ENCODE measurements at places on chromosomes 11 and 22. TPM values are rescaled to one million over a fixed set of nuclear protein-coding genes. Genes with fewer than 3 reads are reported as not detected.

- H3K4me1 ChIP-seq: no peaks in the 10 kb centered on the region
- H3K4me3 ChIP-seq: no peak overlapping the region
- H3K27ac ChIP-seq: 0 out of 2 replicates have a peak overlapping the region, but pooled peaks have one; percentile 2
- no peaks in the 10 kb centered on the region for H3K36me3 ChIP-seq
These were observed 44.9 kb downstream of the PLEKHA7 start for GRCh38 chr11:16969010-16969999.

GRCh38 chr22:29987137-29987536 lies 93.1 kb upstream of the HORMAD2 start:
- H3K27me3 ChIP-seq: no peaks in the 10 kb centered on the region
- no peak overlapping the region for H3K4me3 ChIP-seq
- H3K36me3 ChIP-seq: no peaks in the 10 kb centered on the region
- DNase-seq: no peak

DNA sequence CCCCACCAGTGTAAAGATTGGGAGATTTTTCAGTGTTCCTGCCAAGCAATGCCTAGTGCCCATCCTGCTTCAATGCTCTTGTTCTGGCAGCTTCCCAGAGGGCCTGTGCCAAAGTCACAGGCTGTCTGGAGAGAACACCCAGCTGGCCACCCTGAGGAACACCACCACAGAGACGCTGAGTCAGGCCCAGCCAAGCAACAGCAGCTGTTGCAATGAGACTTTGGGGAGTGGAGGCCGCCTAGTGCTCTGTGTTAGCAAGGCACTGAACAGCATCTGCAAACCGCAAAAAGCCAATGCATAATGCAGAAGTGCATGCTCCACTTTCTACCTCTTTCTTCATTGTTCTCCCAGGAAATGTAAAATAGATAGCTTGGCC lies 168.1 kb downstream of the NXPE2 start:
- no peak overlapping the region for H3K4me3 ChIP-seq
- no peak overlapping the region for H3K27ac ChIP-seq

- peaks cover 44% of the 10 kb centered on the region for H3K36me3 ChIP-seq
- H3K4me3 ChIP-seq: no peak overlapping the region
- no peaks in the 10 kb centered on the region for H3K4me1 ChIP-seq
These were observed 12.7 kb downstream of the SDHAF2 start for GRCh38 chr11:61442616-61443015.

DNA sequence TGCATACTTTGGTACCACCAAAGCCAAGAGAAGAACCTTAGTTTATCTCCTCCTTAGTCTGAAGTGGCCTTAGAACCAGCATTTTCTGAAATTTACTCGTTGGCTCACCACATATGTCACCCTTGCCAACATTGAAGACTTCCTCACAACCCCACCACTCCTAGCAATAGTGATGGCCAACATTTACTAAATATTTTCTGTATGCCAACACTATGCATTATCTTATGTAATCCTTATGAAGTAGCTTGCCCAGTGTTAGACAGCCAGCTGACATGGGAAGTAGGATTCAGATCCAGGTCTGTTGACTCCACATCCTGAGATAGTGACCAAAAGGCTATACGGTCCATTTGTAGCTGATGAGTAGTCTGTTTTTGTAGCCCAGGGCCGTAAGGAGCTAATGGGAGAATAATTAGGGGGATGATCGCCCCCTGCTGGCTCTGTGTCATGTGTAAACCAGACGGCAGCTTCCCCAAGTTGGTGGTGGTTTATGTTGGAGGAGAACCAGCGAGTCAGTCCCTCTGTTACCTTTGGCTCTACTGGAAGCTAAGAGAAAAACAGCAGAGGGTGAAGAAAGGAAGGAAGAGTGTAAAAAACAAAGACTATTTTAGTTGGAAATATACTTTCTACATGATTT lies 120.5 kb upstream of the RASSF10 start:
- H3K27me3 ChIP-seq: no peaks in the 10 kb centered on the region
- no peak overlapping the region for H3K4me3 ChIP-seq
- H3K27ac ChIP-seq: no peak overlapping the region
- H3K36me3 ChIP-seq: no peaks in the 10 kb centered on the region
- peaks cover 4% of the 10 kb centered on the region for H3K4me1 ChIP-seq

DNA sequence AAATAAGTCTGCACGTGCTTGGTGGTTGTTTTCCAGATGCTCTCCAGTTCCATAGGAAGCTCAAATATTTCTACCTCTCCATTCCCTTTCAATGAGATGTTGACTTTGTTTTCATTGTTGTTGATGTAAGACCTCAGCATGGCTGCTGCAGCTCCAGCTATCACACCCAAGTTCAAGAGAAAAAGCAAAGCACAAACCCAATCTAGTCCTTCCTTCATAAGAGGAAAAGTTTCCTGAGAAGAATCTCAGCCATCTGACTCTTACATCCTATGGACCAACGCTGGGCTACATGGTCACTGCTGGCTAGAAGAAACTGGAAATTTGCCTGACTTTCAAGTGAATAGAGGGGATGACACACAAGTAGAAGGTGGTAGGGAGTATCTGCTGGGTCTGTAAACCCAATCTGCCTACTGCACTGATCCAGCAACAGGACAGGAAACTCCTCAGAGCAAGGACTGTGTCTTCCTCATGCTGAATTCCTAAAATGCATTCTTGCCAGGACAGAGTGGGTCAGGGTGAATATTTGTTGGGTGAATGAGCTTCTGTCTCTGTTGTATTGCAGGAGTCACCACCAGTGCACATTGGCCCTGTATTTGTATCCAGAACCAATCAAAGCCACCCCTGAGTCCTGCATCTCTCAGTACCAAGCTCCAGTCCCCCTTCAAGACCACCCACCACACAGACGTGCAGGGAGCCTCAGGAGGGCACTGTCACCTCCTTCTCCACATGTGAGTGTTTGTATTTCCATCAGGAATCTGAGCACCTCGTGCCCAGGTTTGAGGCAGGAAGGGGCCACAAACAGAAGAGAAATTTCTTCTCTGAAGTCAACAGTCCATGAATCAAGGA lies 118.0 kb upstream of the IGLL5 start:
- peaks cover 93% of the 10 kb centered on the region for H3K27me3 ChIP-seq
- H3K4me3 ChIP-seq: no peak overlapping the region
- no peak for DNase-seq
- H3K27ac ChIP-seq: no peak overlapping the region
- H3K4me1 ChIP-seq: no peaks in the 10 kb centered on the region
- H3K36me3 ChIP-seq: no peaks in the 10 kb centered on the region

GRCh38 chr22:33520904-33521780 lies 399.1 kb downstream of the LARGE1 start:
- H3K4me1 ChIP-seq: peaks cover 8% of the 10 kb centered on the region
- H3K27me3 ChIP-seq: no peaks in the 10 kb centered on the region
- H3K4me3 ChIP-seq: no peak overlapping the region
- peak overlapping the region; percentile 69 for H3K27ac ChIP-seq

Gene HTR3B
- total RNA-seq: not detected

Measured in GM23338 (cell line).